ENCODE measurements at places on chromosomes 11 and 22.

DNA sequence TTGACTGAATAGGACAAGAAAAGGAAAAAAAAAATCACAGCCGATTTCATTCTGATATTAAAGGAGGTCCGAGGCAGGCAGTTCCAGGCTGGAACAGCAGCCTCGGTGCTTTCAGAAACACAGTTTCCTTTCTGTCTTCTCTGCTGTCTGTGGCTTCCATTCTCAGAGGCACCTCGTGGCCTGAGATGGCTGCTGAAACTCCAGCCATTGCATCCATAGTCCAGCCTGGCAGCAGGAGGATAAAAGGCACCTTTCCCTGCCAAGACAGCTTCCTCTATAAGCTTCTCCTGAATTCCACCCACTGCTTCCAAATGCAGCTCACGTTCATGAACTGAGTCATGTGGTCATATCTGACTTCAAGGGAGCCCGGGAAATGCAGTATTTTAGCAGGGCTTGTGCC is 390.5 kb downstream of the TBC1D22A start:
- no peak for DNase-seq

GRCh38 chr11:16126362-16126761 is 230.0 kb downstream of the SOX6 start:
- peak; percentile 56 for DNase-seq

DNA sequence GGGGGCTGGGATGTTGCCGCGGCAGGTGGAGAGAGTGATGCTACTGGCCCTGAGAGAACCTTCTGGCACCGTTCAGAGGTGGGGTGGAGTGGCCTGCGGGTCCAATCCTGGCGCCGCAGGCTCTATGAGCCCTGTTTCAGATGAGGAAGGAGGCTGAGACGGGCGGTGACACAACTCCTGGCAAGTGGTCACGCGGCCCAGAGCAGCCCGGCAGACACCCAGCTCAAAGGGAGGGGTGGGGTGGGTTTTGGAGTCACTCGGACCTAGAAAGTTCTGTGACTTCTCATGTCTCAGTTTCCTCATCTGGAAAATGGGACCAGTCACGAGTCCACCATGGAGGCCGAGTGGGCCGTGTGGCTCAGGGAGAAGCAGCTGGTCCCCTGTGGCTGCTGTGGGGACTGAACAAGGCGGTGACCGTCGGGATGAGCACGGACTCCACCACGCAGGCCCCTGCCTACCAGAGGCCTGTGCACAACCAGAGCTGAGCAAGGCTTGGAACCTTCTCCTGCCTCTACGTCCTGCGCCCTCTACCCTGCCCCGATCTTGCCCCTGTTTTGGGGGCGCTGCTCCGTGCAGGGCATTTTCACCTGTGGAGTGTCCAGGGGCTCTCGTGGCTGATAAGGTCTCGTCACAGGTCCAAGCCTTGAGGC is 3.7 kb downstream of the TSPO start:
- DNase-seq = no peak

GRCh38 chr11:74611369-74611861 is 19.0 kb downstream of the POLD3 start:
- no peak for DNase-seq

GRCh38 chr22:19590696-19591095 is 66.5 kb upstream of the CLDN5 start:
- no peak for DNase-seq

DNA sequence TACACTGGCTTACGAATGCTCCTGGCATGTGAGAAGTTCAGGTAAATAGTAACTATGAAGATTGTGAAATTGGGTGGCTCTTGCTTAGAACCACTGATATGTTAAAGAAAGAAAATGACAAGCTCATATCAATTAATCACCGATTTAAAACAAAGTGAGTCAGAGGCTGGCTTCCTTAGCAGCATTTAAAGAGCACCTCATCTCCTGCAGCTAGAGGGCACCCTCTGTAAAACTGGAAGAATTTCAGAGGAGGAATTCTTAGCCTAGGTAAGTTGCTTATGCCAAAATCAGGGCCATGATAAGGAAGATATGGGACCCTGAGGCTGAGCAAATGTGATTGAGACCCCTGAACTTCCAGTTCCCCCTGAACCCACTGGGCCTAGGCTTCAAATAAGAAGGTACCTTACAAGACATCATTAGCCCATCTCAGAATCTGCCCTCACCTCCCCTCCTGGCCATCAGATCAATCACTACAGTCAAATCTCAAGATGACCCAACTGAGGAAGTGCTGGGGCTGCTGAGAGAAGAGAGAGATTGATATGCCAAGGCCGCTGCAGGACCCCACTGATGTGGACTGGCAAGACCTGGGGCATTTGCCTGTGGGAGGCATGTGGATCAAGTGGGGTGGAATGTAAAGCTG is 8.6 kb upstream of the CD3E start:
- DNase-seq = no peak

- no peak for DNase-seq
Observed at GRCh38 chr22:19886605-19887255, 32.1 kb upstream of the GNB1L start.

- no peak for DNase-seq
Observed at GRCh38 chr11:46306296-46306853, 28.9 kb downstream of the CREB3L1 start.

- no peak for DNase-seq
Observed at GRCh38 chr22:28601915-28602314, 77.7 kb downstream of the TTC28 start.

GRCh38 chr22:45757068-45757467 is 85.4 kb downstream of the ATXN10 start:
- peak; percentile 46 for DNase-seq

- no peak for DNase-seq
Observed at GRCh38 chr11:117821431-117821830, 3.1 kb downstream of the FXYD2 start.
